Renal cortex interstitium (tissue), 15 donors: ENCODE measurements at places on chromosomes 6 and 20. TPM values are rescaled to one million over a fixed set of nuclear protein-coding genes. Genes with fewer than 3 reads are reported as not detected.
A peak's percentile ranks its signal among the peaks of the same experiment; 100 is the strongest.

The LY6G5C gene
- polyA plus RNA-seq, result 2.4 TPM

The KCNK5 gene
- 12.7 TPM for polyA plus RNA-seq

The SCRT2 gene
- polyA plus RNA-seq, result not detected

The QRSL1 gene
- 16.3 TPM for polyA plus RNA-seq

The ARMH2 gene
- not detected for polyA plus RNA-seq

The CAGE1 gene
- polyA plus RNA-seq, result 0.08 TPM

DNA sequence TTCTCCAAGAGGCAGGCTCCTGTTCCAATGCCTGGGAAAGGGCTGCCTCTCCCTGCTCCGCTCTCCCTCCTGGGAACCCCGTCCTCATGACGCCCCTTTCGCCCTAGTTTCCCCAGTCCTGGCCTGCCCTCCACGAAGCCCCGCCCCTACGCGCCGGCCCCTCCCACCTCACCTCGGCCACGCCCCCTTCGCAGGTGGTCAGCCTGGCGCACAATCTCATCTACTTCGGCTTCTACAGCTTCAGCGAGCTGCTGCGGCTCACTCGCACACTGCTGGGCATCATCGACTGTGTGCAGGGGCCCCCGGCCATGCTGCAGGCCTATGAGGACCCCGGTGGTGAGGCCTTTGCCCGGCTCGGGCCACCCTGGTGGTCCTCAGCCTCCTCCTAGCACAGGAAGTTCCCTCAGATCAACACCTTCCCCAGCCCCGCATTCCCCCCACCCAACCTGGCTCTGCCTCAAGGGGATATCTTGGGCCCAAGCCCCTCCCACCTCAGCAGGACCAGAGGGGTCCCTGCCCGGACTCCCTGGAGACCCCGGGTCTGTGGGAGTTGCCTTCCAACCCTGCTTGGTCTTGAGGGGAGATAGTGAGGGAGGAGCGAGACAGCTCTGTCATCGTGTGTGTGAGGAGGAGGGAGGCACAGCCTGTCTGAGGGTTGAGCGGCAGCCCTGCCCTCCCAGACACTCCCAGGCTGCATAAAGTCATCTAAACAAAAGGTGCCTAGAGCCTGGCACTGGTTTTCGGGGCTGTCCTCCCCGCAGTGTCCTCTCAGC, 40.3 kb downstream of the UQCC2 start:
- DNase-seq, result no peak

DNA sequence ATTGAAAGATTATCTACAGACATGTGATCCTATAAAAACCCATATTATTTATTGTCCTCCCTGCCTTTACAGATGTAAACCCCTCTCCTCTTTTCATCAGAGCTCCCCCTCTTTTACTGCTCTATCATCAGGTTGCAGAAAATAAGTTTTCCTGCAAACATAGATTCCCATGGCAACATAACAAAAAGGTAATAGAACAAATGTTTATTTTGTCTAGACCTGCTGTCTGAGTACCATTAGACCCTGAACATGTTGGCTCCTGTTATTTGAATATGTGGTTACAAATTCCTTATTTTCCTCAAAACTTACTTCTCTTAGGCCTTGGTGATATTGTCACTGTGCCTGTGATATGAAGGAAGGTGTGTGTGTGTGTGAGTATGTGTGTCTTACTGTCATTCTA, 11.5 kb downstream of the MAPK14 start:
- DNase-seq, result no peak

- peak; percentile 10 for DNase-seq
Observed at GRCh38 chr6:10478187-10479040, 42.7 kb upstream of the GCNT2 start.

DNA sequence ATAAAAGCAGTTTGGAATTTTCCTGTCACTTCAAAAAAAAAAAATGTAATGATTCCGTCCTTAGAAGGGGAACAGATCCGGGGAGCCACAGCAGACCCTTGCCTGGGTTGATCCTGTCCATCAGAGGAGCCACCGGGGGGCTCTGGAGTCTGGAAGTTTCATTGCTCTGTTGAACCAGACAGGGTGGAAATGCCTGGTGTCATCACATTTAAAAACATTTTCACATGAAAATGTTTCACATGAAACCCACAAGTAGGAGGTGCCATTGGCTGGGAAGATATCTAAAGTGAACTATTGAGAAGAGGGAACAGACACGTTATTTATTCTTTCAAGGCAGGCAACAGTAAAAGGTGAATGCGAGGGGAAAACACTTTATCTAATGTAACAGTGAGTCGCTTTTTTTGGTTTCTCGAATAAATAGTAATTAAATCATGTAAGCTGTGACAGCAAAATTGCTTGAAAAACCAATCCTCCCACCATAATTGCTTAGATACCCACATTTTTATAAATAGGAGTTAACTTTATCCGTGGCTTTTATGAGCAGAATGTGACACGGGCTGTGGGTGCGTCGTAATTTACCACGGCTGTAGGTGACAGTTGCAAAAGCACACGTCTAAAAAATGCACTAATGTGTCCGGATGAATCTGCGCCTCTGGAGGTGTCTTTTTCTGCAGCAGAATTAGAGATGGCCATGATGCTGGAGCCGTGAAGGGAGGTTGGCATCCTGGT, 323.4 kb downstream of the TAF4 start:
- DNase-seq, result no peak

DNA sequence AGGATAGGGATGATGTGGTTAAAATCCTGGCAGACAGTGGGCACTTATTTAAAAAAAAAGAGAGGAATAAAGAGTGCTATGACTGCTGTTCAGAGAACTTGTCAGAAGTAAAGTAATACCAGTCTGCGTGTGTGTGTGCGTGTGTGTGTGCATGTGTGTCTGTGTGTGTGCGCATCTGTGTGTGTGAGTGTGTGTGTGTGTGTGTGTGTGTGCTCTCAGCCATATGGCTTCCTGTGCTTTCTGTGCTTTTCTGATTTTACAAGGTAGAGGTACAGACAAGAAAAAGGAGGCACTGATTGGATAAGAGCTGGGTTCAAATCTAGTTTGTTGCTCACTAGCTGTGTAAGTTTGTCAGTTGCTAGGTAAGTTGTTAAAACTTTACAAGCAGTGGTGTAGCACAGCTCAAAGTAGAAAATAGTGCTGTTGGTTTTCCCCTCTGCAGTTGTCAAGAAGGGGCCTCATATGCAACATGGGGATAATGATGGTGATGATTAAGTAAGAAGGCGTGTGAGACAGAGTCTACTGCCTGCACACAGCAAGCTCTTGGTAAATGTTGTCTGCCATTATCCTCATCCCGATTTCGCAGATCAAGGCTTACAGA, 155.3 kb upstream of the ZNF217 start:
- no peak for DNase-seq

- no peak for DNase-seq
Observed at GRCh38 chr6:170253226-170253909, 37.5 kb downstream of the DLL1 start.

DNA sequence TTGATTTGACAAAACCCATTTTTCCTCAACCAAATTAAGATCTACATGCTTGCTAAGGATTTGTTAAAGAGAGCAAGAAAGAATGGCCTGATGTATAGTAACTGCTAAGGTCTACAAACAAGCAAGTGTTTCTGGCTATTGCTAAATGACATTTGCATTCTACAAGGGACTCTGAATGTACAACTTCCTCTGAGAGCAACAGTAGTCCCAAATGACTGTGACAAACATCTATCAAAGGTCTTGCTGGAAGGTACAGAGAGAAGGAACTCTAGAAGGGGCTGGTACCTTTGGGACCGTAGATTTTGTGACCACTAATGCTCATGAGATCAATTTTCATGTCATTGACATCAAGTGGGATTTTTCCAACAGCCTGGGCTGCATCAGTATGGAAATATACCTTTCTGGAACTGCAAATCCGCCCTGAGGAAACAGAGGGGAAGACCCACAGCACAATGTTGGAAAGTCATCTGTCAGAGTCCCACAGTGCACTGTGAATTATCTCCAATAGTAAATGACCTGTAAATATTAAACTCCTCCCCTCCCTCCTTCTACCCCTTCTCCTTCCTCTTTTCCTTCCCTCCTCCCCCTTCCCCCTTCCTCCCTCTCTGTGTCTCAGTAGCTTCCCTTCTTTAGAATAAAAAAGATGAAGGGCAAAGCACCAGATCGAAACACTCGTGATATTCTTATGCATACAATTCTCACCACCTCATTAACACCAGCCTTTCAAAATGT, 15.9 kb upstream of the CPNE1 start:
- no peak for DNase-seq

- peak; percentile 69 for DNase-seq
Observed at GRCh38 chr6:31180500-31180899, 10.0 kb upstream of the POU5F1 start.

DNA sequence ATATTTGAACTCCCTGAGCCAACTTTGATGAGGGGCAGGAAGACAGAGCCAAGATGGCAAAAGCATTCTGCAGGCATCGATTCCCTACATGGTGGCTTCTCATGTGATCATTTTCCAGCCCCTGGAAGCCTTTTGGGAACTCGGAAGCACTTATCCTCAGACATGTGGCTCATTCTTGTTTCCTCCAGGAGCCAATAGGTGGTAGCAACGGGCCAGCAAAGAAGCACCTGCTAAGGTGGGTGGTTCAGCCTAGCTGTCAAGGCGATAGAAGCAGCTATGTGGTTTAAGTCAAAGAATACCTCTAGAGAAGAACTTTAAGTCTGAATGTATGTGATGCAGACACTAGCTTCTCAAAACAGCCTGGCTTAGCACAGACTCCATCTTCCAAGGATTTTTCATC, 64.9 kb upstream of the PAX1 start:
- DNase-seq, result no peak

DNA sequence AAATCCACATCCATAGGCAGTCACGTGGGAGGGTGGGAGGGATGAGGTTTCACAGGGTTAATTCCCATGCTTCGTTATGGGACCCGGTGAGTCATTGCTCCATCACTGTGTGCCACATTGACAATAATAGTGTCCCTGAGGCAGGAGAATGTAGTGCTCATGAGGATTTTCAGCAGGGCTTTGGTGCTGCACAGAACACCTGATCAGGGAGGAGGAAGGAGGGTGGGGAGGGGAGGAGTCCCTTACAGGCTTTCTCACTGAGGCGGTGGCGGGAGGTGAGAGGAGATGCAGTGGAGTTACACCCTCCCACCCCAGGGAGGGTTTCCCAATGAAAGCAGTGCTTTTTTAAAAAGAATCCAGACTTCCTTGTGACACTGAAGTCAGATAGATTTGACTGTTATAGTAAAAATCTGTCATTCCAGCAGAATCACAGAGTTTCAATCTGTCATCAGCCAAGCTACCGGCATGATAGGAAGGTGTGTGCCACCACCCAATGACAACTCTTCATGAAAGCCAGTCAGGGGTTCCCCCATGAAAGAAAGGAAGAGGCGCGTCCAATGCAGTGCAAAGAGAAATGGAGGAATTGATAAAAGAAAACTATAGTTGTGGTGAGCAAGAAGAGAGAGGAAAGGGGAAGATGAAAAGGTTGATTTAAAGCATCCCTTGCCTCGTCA, 144.8 kb downstream of the TBC1D7 start:
- no peak for DNase-seq

GRCh38 chr6:52529311-52529710, 47.5 kb downstream of the TRAM2 start:
- no peak for DNase-seq

DNA sequence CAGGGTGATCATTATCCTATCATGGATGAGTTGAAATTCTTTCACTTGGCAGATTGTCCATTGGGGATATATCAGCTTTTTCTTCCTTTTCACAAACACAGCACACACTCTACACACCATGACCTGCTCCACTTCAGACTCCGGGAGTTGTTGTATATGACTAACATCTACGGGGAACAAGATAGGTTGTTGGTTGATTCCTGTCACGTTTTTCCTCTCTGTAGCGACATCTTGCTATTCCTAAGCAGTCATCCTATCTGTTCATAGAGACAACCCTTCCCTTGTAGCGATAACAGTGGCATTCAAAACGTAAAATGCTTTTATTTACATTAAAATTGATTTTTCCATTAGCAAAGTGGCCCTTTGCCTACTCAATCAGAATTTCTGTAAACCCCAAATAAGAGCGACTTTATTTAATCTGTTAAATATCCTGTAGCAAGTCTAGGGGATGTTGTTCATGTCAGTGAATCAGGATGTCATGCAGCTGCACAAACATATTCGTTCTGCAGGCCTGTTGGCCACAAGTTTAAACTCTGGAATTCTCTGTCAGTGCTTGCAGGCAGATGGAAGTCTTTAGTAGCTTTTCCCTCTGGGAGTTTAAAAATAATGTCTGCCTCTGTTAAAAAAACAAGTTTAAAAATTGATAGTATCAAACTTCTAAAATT, 23.1 kb downstream of the PHACTR2 start:
- DNase-seq, result peak; percentile 47

- DNase-seq, result no peak
Observed at GRCh38 chr6:1479095-1479494, 89.7 kb downstream of the FOXF2 start.

DNA sequence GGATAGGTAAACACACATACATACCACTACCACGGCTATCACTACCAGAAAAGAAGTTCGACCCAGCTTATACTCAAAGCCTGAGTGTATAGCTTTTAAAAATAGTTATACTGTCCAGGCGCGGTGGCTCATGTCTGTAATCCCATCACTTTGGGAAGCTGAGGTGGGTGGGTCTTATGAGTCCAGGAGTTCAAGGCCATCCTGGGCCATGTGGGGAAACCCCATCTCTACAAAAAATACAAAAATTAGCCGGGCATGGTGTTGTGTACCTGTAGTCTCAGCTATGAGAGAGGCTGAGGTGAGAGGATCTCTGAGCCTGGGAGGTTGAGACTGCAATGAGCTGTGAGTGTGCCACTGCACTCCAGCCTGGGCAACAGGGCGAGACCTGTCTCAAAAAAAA, 32.9 kb downstream of the NKX2-4 start:
- DNase-seq, result no peak

GRCh38 chr20:58544286-58544685, 29.1 kb upstream of the APCDD1L start:
- no peak for DNase-seq

GRCh38 chr20:32957459-32957858, 46.8 kb downstream of the SUN5 start:
- no peak for DNase-seq

DNA sequence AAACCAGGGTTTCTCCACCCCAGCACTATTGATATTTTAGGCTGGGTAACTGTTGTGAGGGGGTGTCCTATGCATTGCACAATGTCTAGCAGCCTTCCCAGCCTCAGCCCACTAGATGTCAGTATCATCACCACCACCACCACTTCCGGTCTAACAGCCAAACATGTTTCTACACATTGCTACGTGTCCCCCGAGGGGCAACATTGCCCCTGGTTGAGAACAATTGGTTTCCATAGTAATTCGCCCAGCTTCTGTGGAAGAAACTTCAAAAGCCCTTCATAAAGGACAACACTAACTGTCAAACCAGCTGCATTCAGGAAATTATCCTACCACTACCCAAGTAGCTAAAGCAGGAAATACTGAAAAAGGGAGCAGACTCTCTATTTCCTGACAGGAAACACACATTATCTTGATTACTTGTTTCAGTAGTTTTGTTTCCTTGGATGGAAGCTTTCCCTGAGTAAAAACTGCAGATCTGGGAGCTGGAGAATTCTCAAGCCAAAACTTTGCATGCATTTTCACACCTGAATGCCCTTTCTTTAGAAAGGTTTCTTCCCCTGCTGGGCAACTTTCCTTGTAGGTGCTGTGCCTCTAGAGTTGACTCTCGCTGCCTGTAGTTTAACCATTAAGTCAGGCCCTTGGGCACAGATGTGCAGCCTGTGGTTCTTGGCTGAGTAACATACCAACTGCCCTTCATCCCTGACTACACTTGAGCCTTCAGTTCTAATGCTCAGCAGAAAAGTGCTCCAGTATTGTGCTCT, 23.6 kb downstream of the PKHD1 start:
- no peak for DNase-seq
